ENCODE measurements at places on chromosomes 5 and 9.

DNA sequence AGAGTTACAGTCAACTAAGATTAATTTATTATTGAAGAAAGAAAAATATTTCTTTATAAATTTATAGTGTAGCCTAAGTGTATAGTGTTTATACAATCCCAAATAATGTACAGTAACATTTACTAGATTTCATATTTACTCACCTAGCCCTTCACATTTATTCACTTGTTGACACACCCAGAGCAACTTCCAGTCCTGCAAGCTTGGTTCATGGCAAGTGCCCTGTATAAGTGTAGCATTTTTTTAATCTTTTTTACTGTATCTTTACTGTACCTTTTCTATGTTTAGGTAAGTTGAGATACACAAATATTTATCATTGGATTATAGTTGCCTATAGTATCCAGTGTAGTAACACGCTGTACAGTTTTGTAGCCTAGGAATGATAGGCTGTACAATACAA, 119.9 kb downstream of the SPATA31D1 start:
- DNase-seq, result no peak

GRCh38 chr5:117945258-117945657, 1043.1 kb downstream of the DTWD2 start:
- no peak for DNase-seq

DNA sequence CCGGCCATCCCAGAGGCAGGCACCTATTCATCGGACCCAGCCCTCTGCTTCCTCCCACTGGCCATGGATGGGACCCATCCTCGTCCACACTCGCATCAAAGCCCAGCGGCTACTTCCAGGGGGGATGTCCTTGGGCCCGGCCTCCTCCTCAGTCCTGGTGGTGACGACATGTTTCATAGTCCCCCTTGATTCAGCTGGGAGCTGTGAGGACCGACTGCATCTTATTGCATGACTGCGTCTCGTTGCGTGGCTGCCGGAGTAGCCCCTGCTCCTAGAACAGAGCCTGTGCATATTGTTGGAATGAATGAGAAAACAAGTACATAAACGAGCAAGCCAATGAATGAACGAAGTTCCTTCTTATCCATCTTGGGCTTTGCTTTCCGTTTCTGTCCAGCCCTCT, 12.8 kb downstream of the NCS1 start:
- DNase-seq, result no peak

DNA sequence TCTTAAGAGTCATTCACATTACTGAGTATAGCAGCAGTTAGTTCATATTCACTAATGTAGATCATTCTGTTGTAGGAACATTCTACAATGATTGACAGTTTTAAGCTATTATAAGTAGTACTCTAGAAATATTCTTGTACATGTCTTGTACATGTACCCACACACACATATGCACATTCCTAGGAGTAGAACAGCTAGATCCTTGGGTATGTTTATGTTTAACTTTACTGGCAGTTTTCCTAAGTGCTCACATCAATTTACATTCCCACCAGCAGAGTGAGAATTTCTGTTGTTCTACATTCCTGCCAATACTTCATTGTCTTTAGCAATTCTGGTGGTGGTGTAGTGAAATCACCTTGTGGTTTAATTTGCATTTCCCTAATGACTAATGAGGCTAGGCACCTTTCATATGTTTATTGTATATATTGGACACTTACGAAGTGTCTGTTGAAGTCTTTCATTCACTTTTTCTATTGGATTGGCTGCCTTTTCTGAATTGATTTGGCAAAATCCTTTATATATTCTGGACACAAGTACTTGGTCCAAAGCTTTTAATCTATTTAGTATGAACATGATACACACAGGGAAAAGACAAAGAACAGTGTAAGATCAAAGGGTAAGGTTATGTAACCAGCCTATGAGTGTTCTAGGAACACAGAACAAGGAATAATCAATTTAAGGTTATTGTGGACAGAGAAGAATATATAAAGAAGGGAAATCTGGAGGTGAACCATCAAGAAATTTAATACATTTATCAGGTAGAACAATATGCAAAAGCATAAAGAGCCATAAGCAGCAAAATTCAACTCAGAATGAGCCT, 95.6 kb downstream of the MLLT3 start:
- no peak for DNase-seq

GRCh38 chr9:95587021-95587964, 70.5 kb upstream of the PTCH1 start:
- DNase-seq, result no peak

- no peak for DNase-seq
Measured at GRCh38 chr9:96417661-96418082, 498 bp downstream of the ZNF367 start.
